ENCODE measurements at places on chromosomes 12 and 14.

DNA sequence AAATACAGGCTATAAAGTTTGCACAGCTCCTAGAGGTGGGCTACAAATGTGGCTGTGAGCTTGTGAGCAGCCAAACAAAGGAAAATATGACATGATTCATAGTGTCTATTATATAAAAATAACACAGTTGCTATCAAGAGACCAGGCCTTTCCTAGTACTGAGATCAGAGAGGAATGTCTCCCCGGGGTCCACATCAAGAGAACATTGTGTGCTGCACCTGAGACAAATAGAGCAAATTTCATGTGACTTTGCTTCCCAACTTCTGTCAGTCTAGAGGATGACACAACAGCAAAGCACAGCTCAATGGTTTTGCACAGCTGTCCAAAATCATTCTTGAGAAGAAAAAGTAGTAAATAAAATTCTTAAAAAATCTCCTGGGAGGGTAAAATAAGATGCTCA is 297.5 kb upstream of the PRKD1 start:
- DNase-seq: no peak

DNA sequence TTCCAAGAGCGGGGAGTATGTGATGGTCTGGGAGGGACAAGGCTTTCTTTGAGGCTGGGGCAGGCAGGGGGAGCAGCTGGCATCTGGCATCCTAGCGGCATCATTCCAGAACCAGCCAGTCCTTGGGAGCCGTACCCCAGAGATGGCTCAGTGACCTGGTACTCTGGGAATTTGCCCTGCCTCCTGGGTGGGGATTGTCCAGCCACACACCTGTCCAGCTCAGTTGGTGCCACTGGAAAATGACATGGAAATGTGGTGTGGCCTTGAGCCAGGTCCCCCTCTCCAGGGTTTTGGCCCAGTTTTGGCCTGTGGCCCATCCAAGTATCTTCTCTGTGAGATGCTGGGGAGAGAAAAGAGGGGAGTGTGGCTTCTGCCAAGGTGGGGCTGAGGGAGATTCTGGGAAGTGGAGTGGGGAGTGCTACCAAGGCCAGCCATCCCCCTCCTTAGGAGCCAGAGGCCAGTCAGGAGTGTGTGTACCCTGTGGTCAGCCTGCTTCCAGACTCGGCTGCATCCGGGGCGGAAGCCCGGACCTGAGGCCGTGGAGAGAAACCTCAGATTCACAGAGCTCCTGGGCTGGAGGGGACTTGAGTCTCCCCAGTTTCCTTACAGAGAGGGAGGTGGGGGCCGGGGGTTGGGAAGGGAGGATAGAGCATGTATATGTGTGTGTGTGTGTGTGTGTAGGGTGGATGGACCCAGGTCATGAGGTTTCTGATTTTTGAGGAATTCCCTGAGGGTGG is 14.7 kb upstream of the KRT80 start:
- DNase-seq: no peak

- no peak for DNase-seq
Observed at GRCh38 chr14:75910048-75910447, 71.7 kb downstream of the TGFB3 start.

DNA sequence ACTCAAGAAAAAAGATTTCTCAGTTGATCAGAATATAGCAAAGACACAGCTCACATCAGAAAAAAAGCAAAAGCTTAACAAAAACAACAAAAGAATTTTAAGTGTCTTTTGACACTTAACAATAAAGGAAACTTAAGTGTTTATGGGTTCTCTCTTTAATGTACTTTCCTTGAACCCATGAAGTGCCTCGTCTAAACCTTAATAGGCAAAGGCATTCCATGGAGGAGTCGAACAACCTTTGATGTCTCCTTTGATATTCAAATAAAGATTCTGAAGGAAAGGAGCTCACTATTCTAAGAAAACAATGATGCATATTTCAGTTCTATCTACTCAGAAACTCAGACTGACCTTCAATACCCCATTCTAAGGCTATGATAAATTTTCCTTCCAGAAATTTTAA is 116.7 kb downstream of the TMTC1 start:
- DNase-seq: no peak

DNA sequence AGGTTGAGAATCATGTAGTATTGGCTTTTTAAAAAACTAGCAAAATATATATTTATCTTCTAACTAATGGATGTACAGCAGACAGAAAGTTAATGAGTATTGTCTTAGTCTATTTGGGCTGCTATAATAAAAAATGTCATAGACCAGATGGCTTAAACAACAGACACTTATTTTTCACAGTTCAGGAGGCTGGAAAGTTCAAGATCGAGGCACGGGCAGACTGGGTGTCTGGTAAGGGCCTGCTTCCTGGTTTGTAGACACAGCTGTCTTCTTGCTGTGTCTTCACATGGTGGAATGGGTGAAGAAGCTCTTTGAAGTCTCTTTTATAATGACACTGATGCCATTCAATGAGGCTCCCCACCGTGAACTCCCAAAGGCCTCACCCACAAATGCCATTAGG is 70.1 kb upstream of the KRR1 start:
- DNase-seq: no peak

DNA sequence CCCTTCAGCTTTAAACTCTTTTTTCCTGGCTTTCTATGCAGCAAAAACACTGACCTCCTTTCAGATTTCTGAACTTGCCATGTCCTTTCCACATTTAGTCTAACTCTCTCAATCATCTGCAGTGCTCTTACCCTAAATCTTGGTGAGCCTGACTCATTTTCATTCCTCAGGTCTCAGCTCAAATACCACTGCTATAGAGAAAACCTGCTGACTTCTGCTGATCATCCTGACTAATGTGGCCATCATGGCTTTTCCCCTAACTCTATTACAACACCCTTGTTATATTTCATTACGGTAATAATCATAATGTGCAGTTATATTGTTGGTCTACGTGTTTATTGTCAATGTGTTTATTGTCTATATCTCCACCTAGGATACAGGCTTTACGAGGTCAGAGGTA is 207.3 kb upstream of the OR4E1 start:
- no peak for DNase-seq

DNA sequence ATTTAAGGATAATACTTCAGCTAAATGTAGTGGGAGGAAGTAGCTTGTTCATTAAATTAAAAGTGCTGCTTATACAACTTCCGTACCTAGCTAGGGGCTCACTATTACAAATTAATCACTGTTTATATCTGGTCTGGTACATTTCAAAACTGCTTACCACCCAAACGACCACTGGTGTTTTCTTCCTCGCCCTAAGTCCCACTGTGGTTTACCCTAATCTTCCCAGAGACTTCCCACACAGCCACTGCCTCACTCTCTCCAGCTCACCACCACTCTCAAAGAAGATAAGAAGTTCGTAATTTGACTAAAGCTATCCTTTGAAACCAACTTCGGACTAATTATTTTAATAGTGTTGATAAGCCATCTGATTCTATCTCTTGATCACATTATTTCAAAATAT is 62.6 kb downstream of the PLXNC1 start:
- no peak for DNase-seq

All from T-helper 9 cell (primary cell).